ENCODE measurements at places on chromosomes 1 and 21. TPM values are rescaled to one million over a fixed set of nuclear protein-coding genes. Genes with fewer than 3 reads are reported as not detected.

GRCh38 chr21:37017951-37018679 is 11.6 kb downstream of the RIPPLY3 start:
- no peak overlapping the region for H3K27ac ChIP-seq
- H3K4me1 ChIP-seq, result no peaks in the 10 kb centered on the region
- no peak for DNase-seq
- peaks cover 6% of the 10 kb centered on the region for H3K27me3 ChIP-seq

Gene SPATA17
- not detected for total RNA-seq

Gene PLCH2
- 8.9 TPM for total RNA-seq

Gene PLA2G5
- total RNA-seq, result not detected

- peaks cover 5% of the 10 kb centered on the region for H3K4me1 ChIP-seq
- H3K27ac ChIP-seq, result no peak overlapping the region
- peaks cover 17% of the 10 kb centered on the region for H3K27me3 ChIP-seq
- no peaks in the 10 kb centered on the region for H3K36me3 ChIP-seq
- no peak for DNase-seq
Measured at GRCh38 chr1:11340233-11340632, 67.2 kb downstream of the UBIAD1 start.

Gene BATF3
- 314 TPM for total RNA-seq

DNA sequence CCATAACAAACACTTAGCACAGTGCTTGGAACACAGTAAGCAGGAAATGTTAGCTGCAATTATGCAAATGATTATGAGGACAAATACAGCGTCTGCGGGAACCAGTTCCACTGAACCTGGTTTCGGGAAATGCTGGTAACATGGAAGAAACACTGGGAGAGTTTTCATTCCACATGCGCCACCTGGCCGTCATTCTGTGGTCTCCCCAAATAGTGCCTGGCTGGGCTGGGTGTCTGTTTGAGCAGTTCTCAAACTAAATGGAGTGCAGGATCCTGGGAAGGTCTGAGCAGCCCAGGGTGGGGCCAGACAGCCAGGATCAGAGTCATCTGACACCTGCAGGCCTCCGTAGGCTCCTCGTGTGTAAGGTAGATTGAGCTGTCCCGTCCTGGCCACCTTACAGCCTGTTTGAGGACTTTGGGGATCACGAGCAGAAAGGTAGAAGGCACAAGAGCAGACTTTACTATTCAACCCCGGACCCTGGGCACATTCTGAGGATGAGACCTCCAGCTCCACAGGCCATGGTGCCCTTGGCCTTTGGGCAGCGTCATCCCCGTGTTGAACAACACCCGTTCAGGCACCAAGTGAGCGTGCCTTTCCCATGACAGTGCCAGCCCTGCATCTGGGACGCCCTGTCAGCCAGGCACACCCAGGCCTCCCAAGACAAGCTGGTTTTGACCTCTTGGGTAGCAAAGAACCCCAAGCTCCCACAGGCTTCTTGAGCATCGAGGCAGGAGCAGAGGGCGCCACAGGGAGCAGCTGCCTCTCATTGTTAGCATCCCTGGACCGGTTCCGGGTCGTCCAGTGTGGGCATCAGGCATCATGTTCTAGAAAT is 101.9 kb downstream of the PRDM2 start:
- H3K4me1 ChIP-seq, result peaks cover 13% of the 10 kb centered on the region
- DNase-seq, result no peak
- H3K27me3 ChIP-seq, result no peaks in the 10 kb centered on the region
- peaks cover 5% of the 10 kb centered on the region for H3K36me3 ChIP-seq
- H3K4me3 ChIP-seq, result no peak overlapping the region

DNA sequence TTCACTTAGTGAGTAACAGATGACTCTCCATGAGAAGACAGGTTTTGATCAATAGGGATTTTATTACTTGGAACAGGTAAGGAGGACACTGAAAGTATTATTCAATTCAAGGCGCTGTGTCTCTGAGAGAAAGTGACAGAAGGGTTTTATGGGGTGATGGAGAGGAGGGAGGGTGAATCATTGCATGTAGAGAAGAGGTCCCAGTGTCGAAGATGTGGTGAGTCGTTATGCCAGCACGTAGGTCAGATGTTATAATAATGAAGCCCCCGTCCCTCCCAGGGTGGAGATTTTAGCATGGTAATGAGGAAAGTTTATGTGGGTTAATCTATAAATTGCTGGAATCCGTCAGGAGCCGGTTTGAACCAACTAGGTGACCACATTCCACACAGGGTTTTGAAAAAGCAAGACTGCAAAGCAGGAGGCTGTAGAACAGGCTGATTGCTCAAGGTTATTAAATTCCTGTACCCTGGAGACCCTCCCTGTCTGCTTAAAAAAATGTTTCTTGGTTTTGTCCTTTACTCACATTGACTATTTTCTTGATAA is 586.4 kb upstream of the TMPRSS15 start:
- no peaks in the 10 kb centered on the region for H3K27me3 ChIP-seq
- no peak overlapping the region for H3K4me3 ChIP-seq
- H3K36me3 ChIP-seq, result no peaks in the 10 kb centered on the region

DNA sequence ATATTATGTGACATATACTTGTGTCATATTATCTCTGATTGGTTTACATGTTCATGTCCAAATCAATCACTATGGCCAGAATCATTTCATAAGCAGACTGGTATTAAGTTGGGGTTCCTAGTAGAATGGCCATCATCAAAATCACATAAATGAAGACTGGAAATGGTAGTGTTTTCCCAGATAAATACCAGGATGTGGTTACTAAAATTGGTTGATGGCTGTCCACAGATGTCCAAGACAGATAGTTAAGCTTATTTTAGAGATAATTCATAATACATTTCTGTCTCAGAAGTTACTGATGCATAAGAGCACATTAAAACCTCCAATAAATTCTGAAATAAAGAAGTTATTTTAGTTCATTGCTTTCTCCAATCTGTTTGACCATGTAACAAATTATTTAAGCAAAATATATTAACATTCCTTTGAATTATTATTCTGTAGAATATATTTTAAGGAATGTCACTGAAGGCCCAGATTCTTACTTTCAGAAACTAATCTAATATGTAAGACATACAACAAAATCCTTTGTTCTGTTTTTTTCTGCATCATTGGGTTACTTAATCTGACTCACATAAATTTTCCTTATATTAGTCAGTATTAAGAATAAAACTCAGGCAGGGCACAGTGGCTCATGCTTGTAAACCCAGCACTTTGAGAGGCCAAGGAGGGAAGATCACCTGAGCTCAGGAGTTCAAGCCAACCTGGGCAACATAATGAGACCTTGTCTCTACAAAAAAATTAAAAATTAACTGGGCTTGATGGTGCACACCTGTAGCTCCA is 483.9 kb downstream of the PTPRC start:
- H3K36me3 ChIP-seq, result no peaks in the 10 kb centered on the region
- H3K4me3 ChIP-seq, result no peak overlapping the region

GRCh38 chr1:183881387-183882131 is 76.6 kb downstream of the RGL1 start:
- no peak overlapping the region for H3K4me3 ChIP-seq
- H3K27ac ChIP-seq, result no peak overlapping the region
- peaks cover 1% of the 10 kb centered on the region for H3K27me3 ChIP-seq
- H3K4me1 ChIP-seq, result no peaks in the 10 kb centered on the region

DNA sequence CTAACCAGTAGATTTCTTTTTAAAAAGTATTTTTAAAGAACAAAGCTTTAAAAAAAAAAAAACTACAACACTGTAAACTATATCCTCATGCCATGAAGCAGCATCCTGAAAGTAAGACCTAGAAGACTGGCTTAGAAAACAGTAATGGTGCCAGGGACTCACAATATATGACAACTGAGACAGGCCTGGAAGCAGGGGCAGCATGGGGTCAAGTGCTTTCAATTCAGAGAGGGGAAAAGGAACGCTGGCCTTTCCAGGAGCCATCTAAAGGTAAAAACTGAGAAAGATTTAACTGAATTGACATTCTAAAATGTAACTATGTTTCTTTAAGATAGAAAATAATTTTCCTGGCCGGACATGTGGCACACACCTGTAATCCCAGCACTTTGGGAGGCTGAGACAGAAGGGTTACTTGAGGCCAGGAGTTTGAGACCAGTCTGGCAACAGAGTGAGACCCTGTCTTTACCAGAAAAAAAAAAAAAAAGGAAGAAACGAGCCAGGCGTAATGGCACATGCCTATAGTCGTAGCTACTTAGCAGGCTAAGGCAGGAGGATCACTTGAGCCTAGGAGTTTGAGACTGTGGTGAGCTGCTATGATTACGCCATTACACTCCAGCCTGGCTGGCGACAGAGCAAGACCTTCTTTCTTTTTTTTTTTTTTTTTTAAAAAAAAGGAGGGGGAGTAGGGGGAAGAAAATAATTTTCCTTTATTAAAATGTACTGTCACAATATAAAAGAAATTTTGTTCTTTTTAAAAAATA is 54.1 kb downstream of the SLC35D1 start:
- no peak overlapping the region for H3K27ac ChIP-seq
- H3K27me3 ChIP-seq, result no peaks in the 10 kb centered on the region
- DNase-seq, result no peak
- H3K4me3 ChIP-seq, result no peak overlapping the region
- H3K4me1 ChIP-seq, result peaks cover 16% of the 10 kb centered on the region

DNA sequence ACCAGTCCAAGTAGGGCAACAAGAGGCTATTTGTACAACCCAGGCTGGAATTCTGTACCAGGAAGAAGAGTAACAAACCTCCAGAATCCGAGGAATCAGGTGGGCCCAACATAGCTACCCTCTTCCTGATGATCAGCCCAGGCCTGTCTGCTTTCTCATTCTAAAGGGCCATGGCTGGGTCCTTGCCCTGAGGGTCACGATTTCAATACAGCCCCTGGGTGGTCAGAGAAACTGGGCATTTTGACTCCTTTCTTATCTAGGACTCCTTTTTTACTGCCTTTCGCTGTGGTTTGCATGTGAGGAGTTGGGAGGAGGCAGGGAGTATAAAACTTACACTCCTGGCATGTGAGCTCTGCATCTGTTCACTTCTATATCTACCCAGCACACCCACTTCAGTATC is 164.9 kb upstream of the COA6 start:
- no peaks in the 10 kb centered on the region for H3K36me3 ChIP-seq
- H3K27ac ChIP-seq, result no peak overlapping the region
- no peak for DNase-seq
- peaks cover 10% of the 10 kb centered on the region for H3K27me3 ChIP-seq

- H3K4me3 ChIP-seq, result no peak overlapping the region
- H3K27ac ChIP-seq, result no peak overlapping the region
- H3K4me1 ChIP-seq, result peaks cover 2% of the 10 kb centered on the region
Measured at GRCh38 chr1:99371413-99371812, 107.1 kb downstream of the PLPPR4 start.

Gene ADAMTS1
- not detected for total RNA-seq

DNA sequence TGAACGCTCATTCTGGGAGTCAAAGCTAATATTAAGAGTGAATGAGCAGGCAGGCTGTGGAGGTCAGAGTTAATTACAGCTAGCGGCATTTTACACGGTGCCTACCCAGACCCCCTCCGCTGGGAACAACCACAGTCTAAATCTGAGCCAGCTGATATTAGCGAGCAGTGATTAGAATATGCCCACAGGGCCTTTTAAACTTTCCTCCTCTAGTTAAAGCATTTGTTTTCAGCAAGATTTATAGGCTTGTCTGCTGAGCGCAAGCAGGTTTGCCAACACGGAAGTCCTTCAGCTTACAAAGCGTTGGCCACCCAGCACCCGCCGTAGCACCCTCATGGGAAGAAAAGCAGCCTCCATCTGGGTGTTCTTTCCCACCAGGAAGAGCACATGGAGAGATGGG is 72.1 kb downstream of the LMX1A start:
- no peaks in the 10 kb centered on the region for H3K36me3 ChIP-seq
- no peak overlapping the region for H3K27ac ChIP-seq
- no peaks in the 10 kb centered on the region for H3K4me1 ChIP-seq
- no peak overlapping the region for H3K4me3 ChIP-seq
- no peak for DNase-seq
- peaks cover 22% of the 10 kb centered on the region for H3K27me3 ChIP-seq

DNA sequence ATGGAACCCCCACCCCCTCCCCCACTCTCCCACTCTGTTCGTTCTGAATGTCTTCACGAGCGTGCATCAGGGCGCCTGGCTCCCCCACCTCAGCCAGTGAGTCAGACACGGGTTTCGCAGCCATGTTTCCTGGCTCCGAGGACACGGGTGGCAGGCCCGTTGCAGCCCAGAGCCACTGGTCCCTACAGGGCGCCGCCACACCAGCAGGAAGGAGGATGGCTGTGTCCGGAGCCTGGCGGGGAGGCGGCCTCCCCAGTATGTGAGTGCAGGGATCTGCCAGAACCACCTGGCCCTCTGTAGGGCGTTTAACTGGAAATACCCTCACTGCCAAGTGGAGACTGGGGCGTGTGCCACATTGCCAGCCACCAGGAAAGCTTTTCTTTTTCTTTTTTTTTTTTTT is 18.5 kb downstream of the CSTB start:
- H3K27ac ChIP-seq, result no peak overlapping the region
- no peak overlapping the region for H3K4me3 ChIP-seq
- peaks cover 19% of the 10 kb centered on the region for H3K36me3 ChIP-seq
- no peaks in the 10 kb centered on the region for H3K4me1 ChIP-seq

- no peaks in the 10 kb centered on the region for H3K36me3 ChIP-seq
- no peak for DNase-seq
- no peaks in the 10 kb centered on the region for H3K4me1 ChIP-seq
- H3K27ac ChIP-seq, result no peak overlapping the region
Measured at GRCh38 chr1:63968663-63969440, 195.0 kb downstream of the ROR1 start.

GRCh38 chr1:179719272-179719671 is 23.8 kb upstream of the FAM163A start:
- no peak overlapping the region for H3K4me3 ChIP-seq
- DNase-seq, result no peak
- no peaks in the 10 kb centered on the region for H3K4me1 ChIP-seq
- H3K27ac ChIP-seq, result no peak overlapping the region

DNA sequence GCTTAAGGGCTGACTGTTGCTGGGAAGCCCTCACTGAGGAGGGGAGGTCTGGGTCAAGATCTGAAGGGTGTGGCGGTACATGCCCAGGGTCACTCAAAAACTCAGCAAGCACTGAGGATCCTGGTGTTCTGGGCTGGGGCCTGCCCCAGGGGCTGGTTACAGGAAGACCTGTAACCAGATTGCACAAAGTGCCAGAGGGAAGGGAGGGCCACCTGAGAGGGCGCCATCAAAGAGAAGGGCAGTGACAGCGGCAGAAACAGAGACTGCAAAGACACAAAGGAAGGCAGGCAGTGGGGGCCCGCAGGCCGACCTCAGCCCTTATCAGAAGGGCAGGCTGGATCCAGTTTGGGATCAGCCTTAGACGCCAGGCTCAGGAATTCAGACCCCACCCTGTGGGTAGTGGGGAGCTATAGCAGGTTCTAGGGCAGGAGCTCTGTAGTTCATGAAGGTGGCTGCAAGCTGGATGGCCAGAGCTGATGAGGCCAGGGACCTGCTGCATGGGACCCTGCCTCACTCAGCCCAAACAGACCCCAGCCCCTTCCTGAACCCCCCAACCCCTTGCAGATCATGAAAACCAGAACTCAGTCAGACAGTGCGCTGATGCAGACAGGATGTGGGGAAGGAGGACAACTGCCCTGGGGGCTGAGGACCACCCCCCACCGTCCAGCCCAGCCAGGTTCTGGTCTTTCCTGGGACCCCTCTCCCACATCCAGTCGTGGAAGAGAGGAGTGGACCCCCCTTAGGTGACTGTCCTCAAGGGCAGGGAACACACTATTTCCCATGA is 3.9 kb downstream of the SH2D5 start:
- no peaks in the 10 kb centered on the region for H3K36me3 ChIP-seq
- H3K4me3 ChIP-seq, result no peak overlapping the region
- peaks cover 20% of the 10 kb centered on the region for H3K4me1 ChIP-seq
- peaks cover 19% of the 10 kb centered on the region for H3K27me3 ChIP-seq

- no peak overlapping the region for H3K4me3 ChIP-seq
- peaks cover 9% of the 10 kb centered on the region for H3K4me1 ChIP-seq
- peaks cover 12% of the 10 kb centered on the region for H3K27me3 ChIP-seq
- no peaks in the 10 kb centered on the region for H3K36me3 ChIP-seq
Measured at GRCh38 chr1:18972531-18972930, 16.1 kb upstream of the IFFO2 start.

- H3K36me3 ChIP-seq, result no peaks in the 10 kb centered on the region
- no peak for DNase-seq
- H3K4me1 ChIP-seq, result peaks cover 53% of the 10 kb centered on the region
- no peak overlapping the region for H3K4me3 ChIP-seq
- no peaks in the 10 kb centered on the region for H3K27me3 ChIP-seq
Measured at GRCh38 chr1:114341856-114342255, 169.1 kb downstream of the TRIM33 start.

Data from activated CD4-positive, alpha-beta memory T cell treated with anti-CD3 and anti-CD28 coated beads for 36 hours (primary cell).